Stimulated activated CD4-positive, alpha-beta T cell treated with anti-CD3 and anti-CD28 coated beads, TNF-alpha, amount 100 ng/mL, for 24 hours (primary cell): ENCODE measurements at places on chromosomes 6 and 20.

GRCh38 chr6:105212587-105212986, 32.8 kb upstream of the POPDC3 start:
- DNase-seq, result no peak

DNA sequence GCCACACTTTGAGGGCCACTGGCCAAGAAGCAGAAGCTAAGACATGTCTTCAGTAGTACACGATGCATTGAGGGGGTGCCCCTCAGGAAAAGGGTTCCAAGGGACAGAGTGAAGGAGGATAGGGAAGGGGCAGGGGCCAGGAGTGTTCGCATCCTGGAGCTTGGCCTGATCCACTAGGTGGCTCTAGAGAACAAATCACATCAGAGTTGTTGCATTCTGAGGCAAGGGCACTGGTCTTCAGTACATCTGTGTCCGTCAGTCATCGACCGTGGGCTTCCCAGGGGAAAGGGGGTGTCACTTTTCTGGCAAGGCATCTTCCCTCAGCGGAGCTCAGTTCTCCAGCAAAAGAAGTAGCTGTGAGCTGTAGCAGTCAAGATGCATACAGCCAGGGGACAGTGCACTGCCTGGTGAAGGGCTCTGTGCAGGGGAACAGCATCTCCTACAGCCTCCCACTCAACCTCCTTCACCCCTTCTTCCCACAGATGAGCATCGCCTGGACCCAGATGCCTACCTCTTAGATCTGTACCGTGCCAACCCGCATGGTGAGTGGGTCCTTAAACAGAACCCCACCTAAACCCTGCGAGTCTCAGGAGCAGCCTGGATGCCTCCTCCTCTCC, 47.8 kb downstream of the ARHGAP40 start:
- DNase-seq, result no peak

DNA sequence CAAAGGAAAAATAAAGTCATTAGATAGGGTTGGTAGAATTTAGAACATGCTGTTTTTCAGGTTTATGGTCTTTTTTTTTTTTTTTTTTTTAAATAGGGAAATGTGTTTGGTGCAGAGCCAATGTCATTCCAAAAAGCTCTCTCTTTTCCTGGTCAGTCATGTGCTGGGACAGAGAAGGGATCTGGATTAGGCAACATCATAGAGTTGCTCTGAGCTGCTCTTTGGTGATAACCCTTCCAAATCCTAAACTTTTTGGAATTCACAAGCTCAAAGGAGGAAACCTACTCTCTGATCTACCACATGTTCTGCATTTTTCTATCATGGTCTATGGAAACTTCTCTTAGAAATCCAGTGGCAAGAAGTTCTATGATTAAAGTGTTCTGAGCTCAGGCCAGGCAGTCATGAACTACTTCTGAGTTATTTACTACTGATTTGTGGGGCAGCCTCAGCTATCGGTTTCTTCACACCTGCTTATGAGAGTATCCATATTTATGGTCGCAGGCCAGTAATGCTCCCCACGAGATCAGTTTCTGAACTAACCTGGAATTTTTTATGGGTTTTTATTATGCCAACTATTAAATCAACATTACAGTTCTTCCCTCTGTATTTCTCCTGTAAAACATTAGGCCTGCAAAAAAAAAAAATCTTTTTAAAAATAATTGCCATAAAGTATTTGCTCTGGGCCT, 4.8 kb downstream of the EDN1 start:
- no peak for DNase-seq

- no peak for DNase-seq
Measured at GRCh38 chr6:137237413-137238170, 18.4 kb upstream of the IFNGR1 start.

DNA sequence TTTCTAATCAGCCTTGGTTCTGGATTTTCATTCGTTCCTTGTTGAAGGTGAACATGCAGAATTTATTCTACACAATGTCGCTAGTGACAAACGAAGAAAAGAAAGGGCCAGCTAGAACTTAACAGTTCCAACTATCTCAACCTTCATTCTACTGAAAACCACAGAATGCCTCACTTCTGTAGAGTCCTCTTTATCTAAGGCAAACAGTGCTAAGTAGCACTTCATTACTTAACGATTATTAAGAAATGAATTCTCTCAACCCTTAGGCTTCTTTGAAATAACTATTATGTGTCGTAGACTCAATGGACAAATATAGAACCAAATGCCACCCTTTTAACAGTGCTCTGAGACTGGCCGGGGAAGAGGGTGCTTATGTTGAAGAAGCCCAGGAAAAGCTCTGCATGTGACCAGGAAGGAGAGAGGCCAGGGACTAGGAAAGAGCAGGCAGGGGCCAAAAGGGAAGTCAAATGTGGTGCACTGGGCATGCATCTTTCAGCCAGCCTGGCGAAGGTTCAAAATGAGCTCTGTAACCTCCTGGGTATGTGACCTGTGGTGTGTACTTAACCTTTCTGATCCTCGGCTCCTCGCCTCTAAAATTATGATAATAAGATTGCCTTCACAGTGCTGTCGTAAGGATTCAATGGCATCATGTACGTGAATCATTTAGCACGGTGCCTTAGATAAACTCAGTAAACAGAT, 55.4 kb upstream of the BMP2 start:
- no peak for DNase-seq

DNA sequence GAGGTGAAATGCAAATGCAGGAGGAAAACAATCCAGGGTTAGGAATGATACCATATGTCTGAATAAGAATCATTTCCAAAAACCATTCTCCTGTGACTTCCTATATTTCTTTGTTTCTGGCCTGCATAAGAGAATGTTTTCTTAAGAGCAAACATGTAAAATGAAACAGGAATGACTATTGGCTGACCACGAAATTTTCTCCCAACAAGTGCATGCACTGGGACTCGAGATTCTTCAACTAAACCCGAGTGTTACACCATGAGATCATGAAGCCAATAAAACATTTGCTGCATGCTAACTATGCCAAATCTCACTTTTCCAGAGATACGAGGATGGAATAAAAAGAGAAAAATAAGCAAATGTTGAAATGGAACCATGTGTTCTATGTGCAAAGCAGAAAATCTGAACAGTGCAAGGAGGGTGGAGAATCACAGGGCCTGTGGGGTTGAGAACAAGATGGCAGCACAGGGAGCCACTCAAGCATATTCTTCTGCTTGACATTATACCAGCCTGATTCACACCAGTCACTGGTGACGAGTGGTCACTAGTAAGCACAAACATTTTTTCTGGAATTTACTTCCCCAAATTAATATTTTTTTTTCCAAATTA, 212.2 kb upstream of the FOXA2 start:
- no peak for DNase-seq
